HT-29 (cell line): ENCODE measurements at places on chromosomes 1 and 21. TPM values are rescaled to one million over a fixed set of nuclear protein-coding genes. Genes with fewer than 3 reads are reported as not detected.

DNA sequence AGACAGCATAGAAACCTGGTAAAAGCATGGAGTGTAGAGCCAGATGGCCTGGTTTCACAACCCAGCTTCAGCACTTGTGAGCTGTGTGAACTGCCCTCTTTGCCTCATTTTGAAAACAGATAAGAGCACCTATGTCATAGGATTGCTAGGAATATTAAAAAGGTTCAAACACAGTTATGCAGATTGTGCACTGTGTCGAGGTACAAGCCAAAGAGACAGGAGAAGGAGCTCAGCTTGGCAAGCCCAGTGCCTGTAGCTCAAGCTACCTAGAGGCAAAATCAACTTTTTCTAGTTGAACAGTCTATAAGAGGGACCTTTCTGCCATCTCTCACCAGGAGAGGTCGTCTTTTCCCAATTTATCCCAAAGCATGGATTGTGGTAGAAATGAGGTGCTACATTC lies 5.0 kb downstream of the CHODL start:
- DNase-seq, result peak; percentile 3

DNA sequence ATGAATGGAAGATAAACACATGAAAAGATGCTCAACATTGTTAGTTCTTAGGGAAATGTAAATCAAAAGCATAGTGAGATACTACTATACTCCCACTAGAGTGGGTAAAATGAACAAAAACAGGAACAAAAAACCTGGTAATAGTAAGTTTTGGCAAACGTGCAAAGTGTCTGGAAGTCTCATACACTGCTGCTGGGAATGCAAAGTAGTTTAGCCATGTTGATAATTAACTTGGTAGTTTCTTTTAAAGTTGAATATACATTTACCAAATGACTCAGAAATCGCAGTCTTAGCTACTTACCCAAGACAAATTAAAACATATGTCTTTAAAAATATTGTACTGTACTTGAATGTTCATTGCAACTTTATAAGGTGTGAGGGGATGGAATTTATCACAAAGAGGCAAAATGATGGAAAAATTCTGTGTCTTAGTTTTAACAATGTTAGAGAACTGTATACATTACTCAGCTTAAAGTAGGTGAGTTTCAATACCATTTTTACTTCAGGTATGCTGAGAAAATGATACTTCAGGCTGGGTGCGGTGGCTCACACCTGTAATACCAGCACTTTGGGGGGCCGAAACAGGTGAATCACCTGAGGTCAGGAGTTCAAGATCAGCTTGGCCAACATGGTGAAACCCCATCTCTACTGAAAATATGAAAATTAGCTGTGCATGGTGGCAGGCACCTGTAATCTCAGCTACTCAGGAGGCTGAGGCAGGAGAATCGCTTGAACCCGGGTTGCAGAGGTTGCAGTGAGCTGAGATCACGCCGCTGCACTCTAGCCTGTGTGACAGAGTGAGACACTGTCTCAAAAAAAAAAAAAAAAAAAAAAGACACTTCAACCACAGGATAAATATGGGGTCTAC lies 102.3 kb downstream of the PDE4B start:
- DNase-seq, result no peak

DNA sequence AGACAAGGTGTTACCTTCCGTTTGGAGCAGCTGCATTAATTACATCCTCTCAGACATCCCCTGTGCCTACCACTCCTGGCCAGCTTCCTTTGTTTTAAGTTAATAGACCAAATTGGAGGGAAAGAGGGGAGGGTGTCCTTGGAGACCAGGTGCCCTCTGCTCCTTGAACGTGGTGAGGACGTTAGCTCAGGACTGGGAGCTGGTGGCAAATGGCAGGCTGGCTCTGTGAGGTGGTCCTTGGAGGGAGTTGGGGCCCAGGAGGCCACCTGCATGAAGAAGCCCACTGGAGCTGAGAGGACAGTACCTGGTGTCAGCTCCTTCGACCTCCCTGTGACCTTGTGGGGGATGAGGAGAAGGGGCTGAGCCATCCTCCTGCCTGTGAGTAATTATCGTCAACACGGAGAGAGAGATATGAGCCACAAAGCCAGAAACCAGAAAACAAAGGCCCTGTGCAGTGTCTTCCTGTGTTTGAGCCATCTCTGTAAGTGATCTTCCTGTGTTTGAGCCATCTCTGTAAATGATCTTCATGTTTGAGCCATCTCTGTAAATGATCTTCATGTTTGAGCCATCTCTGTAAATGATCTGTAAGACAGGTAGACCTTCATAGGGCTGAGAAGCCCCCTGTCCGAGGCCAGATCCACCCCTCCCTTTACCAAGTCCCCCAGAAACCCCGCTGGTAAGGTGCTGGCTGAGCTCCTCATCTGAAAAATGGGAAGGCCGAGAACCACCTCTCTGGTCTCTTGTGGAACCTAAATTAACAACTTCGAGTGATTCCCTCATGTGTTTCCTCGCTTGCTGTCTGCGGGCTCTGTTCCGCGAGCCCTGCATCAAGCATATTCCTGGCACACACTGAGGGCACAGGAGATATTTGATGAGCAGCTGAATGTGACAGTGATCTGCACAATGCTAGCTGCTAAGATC lies 126.0 kb downstream of the CAMTA1 start:
- no peak for DNase-seq

- no peak for DNase-seq
Observed at GRCh38 chr1:1315435-1315954, 7.1 kb downstream of the PUSL1 start.

GRCh38 chr1:32234792-32235191 lies 12.2 kb upstream of the FAM167B start:
- no peak for DNase-seq

- no peak for DNase-seq
Observed at GRCh38 chr1:223208164-223209076, 65.4 kb upstream of the TLR5 start.

DNA sequence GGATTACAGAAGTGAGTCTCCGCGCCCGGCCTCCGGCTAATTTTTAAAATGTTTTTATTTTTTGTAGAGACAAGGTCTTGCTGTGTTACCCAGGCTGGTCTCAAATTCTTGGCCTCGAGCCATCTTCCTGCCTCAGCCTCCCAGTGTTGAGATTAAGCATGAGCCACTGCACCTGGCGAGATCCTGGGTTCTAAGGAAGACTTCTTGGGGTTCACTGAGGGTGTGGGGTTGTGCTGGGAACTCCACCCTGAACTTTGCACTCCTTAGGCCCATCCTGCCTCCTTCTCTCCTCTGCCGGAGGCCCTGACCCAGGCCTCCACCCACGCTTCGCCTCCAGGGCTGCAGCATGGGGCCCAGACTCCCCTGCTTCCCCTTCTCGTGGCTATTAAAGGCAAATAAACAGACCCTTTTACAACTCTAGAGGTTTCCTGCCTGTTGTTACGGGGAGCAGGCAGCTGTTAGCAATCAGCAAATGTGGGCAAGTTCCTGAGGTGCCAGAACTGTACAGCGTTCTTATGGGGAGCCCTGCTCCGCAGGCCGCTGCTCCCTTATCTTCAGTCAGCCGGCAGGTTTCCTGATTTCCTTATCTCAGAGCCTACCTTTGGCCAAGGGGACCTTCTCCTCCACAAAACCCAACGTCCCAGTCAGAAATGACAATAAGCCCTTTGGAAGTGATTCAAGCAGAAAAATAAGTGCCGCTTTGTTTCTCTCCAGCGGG lies 41.0 kb upstream of the LIN9 start:
- no peak for DNase-seq

- no peak for DNase-seq
Observed at GRCh38 chr1:12309783-12310742, 80.2 kb downstream of the VPS13D start.

DNA sequence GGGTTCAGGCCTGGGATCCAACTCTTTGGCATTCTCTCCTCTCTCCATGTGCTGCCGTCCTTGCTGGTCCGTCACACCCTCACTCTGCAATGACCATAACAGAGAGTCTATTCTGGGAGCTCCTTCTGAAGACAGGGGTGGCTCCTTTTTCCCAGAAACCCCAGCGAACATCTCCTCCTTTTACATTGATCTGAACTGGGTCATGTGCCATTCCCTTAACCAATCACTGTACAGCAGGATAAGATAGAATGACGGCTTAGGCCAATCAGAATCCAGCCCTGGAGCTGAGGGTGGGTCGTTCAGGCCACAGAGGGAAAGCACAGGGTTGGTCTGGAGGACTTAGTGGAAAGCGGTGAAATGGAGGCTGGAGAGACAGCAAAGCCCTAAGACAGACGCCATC lies 740.1 kb downstream of the MATN1 start:
- no peak for DNase-seq

The OR14I1 gene
- total RNA-seq, result not detected in 2 replicates

The AJAP1 gene
- total RNA-seq, result not detected in 2 replicates

The KLHDC9 gene
- total RNA-seq, result 3.8 and 5.5 TPM in 2 replicates
